GM13977 (cell line): ENCODE measurements at places on chromosomes 3 and 15.

DNA sequence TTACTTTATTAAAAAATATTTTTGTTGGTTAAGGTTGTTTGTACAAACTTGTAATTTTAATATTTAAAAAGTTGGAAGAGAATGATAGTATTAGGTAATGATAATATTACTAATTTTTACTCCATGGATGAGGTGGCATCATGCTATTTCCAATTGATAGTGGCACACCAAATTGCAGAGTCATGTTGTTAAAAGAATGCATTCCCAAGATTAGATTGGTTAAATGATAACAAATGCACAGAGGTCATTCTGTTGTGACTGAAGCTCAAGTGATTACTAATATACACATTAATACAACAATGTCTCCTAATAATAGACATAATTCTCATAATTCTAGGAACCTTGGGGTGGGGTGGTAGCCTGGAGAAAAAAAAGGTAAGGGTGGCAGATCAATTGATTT lies 73.2 kb upstream of the ZBED2 start:
- DNase-seq = no peak

GRCh38 chr3:190001426-190001825 lies 119.3 kb downstream of the P3H2 start:
- no peak for DNase-seq

DNA sequence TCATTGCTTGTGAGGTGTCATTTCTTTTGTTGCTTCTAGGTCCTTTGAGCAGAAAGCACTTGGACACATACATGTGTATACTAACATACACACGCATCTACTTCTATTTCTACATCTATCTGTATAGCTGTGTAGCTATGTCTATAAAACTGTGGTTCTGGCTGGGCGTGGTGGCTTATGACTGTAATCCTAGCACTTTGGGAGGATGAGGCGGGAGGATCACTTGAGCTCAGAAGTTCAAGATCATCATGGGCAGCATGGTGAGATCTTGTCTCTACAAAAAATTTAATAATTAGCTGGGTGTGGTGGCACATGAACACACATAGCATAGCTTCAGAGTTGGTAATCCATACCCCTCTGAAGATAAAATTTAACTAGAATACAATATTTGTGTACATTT lies 65.0 kb upstream of the MAGI1 start:
- DNase-seq = no peak

GRCh38 chr3:36525115-36525801 lies 145.0 kb downstream of the STAC start:
- DNase-seq = no peak

- DNase-seq = no peak
Measured at GRCh38 chr15:39692356-39693327, 90.0 kb downstream of the FSIP1 start.

- DNase-seq = no peak
Measured at GRCh38 chr3:171415070-171415469, 45.1 kb downstream of the TNIK start.

DNA sequence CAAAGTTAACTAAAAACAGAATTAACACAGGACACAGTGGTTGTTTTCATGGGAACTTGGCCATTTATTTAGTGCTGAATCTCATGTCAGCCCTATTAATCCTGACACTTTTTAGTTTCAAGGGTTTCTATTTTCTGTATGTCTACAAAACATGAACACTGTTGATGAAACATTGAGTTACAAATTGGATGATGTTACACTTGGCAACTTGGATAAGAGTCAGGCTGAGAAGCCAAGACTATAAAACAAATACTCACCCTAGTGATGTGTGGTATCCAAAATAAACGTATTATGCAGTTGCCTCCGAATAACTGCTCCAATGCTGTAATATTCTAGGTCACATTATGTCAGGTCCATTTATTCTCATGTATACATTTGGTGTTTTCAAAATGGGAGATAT lies 349.6 kb downstream of the ZIC1 start:
- DNase-seq = no peak

- DNase-seq = peak; percentile 37
Measured at GRCh38 chr15:45276831-45277230, 24.8 kb downstream of the SLC28A2 start.

DNA sequence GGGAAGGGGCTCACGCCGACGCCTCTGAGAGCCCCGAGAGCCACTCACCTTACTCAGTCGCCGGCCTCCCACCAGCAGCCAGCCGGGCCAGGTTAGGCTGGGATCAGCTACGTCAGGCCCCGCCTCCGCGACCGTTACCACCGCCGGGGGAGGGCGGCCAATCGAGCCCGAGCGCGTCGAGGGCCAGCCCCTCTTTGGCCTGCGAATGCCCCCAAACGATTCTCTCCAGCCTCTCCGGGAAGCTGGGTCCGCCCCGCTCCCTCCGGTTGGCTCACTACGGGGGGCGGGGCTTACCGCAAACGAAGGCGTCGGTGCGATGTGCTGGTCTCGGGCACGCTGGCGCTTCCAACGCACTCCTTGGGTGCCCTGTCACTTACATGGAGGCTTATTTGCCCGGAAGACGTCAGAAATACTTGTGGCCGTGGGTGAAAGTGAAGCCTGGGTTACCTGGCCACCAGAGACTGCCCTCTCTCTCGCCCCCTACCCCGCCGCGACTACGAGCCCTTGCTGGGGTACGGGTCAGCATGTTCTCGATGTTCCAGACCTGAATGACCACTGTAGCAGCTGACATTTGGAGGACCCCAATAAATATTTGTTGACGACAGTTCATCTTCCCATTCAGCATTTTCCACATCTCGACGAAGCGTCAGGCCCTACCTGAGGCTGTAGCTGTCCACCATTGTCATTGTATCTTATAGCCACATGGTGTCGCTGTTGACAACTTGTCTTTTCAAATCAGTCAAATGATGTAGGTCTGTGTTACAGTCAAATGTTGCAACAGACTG lies at the start of gene CEP70:
TSS of gene CEP70 (minus strand) at position 111 of the 785 bp plus-strand sequence. CDS start 21,333 bp downstream, outside the sequence.
- peak; percentile 84 for DNase-seq

GRCh38 chr3:126495786-126496185 lies 20.1 kb upstream of the ZXDC start:
- no peak for DNase-seq

- DNase-seq = no peak
Measured at GRCh38 chr3:155088706-155089345, 8.7 kb downstream of the MME start.

- DNase-seq = no peak
Measured at GRCh38 chr3:23239211-23240068, 36.3 kb downstream of the UBE2E2 start.

GRCh38 chr15:25333049-25333448 lies 105.8 kb downstream of the UBE3A start:
- DNase-seq = no peak

- no peak for DNase-seq
Measured at GRCh38 chr15:71755092-71755970, 55.0 kb upstream of the NR2E3 start.

GRCh38 chr3:137294139-137294538 lies 336.4 kb downstream of the IL20RB start:
- no peak for DNase-seq
